ENCODE measurements at places on chromosomes 6 and 20.

DNA sequence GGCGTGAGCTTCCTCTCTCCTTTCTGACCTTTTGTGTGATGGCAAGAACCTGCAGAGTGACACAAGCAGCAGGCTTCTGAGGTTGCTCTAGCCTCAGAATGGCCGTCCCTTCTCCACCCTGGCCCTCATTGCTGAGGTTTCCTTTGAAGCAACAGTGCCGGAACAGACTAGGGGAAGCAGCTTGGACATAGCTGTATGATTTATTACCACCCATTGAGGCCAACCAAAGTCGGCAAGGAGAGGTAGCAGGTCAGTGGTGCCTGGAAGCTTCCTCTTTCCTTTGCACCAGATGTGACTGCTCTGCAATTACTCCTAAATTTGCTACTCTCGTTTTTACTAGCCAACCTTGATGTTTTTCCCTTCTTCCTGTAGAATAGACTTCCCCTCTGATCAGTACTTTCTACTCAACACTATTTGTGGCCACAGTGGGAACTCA, 31.4 kb downstream of the PTPN1 start:
- DNase-seq, result no peak

DNA sequence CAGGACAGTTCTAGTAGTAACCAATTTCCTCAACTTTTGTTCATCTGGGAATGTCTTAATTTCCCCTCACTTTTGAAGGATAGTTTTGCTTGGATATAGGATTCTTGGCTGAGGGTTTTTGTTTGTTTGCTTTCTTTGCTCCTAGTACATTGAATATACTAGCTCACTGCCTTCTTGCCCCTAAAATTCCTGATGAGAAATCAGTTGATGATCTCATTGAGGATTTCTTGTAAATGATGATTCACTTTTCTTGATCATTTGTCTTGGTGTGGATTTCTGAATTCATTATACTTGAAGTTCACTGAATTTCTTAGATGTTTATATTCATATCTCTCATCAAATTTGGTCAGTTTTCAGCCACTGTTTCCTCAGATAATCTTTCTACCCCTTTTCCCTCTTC, 49.1 kb upstream of the PRDM1 start:
- DNase-seq, result no peak

- no peak for DNase-seq
Measured at GRCh38 chr20:7776148-7776547, 164.1 kb downstream of the HAO1 start.

- peak; percentile 66 for DNase-seq
Measured at GRCh38 chr6:158213925-158214674, 46.0 kb downstream of the GTF2H5 start.

DNA sequence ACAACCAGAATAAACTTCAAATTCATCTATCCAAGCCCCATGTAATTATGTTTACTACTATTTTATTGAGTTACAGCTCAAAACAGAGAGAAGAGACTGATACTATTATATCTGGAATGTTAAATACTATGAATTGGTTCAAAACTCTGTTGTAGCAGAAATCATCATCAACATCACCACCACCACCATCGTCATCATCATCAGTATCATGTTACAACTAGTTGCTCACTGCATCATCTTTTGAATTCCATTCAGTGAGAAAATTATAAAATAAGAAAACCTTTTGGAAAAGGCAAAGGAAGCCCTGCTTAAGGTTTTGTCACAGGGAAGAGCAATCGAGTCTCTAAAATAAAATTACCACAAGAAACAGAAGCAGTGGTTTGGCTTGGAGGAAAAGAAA, 36.2 kb upstream of the THEMIS start:
- DNase-seq, result no peak

DNA sequence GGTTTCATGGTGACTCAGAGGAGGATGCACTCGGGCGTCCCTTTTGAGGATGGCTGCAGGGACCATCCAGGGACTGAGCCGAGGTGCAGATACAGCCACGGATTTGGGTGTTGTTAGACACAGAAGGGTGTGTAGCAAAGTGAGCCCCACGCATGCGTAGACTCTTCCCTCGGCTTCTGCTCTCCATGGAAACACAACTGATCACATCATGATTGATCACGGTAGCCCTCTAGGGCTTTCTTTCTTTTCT, 606 bp upstream of the ULBP1 start:
- peak; percentile 24 for DNase-seq

GRCh38 chr6:20789162-20789561, 254.9 kb downstream of the CDKAL1 start:
- DNase-seq, result no peak

GRCh38 chr6:142296975-142297604, 4.7 kb upstream of the ADGRG6 start:
- DNase-seq, result no peak

- DNase-seq, result no peak
Measured at GRCh38 chr6:127119102-127120022, 891 bp downstream of the RSPO3 start.

DNA sequence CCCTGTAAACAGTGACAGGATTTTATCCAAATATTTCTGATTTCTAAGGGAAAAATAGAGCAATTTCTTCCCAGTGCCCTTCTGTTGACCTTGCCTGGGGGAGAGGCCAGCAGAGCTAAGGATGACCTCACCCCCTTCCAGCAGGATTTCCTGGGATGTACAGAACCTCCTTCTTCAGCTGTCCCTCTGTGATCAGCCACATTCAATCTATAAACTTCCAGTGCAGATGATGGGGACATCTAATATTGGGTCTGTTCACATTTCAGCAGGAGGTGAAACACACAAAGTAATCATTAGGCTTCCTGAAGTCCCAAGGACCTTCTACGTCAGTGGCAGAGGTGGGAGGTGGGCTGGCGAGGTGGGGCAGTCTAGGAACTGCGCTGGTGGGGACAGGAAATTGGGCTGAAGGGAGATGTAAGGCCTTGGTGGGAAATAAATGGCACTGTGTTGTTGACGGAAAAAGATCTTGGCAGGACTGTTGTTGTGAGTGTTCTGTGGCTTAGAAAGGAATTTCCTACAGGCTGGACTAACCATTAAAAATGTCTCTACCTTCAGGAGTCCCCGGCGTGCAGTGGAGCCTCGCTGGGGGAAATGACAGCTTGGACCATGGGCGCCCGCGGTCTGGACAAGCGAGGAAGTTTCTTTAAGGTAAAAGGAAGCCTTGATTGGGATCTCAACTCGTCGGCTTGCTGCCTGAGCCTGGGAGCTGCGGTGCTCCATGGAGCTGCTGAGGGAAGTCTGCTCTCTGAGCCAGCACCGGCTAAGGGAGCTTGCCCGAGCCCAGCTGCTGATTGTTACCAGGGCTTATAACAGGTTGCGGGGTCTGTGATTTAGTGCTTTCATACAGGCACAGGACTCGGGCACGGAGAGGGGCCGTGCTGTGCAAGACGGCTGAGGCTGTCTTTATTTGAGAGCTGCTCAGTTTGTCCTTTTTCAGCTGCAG, 127.9 kb upstream of the NAA20 start:
- DNase-seq, result no peak

- DNase-seq, result no peak
Measured at GRCh38 chr6:44020664-44021425, 106.4 kb downstream of the MRPL14 start.

GRCh38 chr20:56554869-56555268, 21.8 kb downstream of the FAM209B start:
- no peak for DNase-seq

DNA sequence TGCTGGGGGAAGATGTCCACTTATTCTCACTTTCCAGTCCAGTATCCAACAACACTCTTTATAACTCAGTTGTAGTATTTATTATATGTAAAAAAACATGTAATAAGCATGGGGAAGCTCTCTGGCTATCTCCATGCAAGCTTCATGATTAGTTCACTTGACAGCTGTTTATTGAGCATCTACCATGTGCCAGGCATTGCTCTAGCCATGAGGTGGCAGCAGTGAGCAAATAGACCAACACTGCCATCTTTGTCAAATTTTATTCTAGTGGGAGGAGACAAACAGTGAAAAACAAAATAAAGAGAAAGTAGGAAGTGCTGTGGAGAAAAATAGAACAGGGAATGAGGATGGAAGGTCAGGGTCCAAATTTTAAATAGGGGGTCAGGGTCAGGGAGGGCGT, 131.8 kb downstream of the CFAP61 start:
- DNase-seq, result no peak

DNA sequence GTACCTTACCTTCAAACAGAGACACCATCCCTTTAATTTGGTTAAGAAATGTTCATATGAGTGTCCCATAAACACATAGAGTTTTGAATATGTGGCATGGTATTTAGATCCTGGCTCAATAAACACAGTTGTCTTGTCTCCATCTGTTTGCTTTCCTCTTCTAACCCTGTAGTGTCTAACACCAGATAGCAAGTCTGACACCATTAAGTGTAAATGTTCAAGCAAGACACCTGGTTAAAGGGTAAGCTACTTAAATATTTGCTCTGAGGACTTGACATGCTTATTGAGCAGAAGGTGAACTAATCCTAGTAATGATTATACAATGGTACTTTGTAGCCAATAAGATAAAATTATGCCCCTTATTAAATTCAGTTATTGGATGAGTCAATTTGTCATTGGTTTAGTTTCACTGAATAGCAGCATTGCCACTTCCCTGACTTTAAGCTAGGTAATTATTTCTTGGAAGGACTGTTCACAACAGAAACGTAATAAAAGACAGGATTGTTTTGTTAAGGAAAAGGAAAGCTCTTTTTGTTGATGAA, 26.9 kb upstream of the GOPC start:
- DNase-seq, result no peak
